Epithelial cell of prostate (primary cell): ENCODE measurements at places on chromosomes 13 and 19.

DNA sequence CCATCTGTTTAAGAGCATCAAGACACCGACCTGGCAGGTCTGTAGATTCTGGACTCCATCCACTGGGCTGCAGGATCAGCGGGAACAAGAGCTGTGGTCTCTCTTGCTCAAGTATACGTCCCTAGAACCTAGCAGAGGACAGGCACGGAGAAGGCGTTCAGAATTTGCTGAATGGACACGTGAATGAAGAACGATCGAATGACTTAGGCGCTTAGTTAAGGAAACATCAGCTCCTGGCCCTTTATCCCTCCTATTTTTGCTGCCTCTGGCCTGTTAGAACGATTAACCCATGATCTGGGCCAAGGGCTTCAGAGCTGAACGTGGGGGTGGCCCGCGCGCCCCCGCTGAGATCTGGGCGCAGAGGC, 953 bp downstream of the DZIP1 start:
- DNase-seq: no peak

DNA sequence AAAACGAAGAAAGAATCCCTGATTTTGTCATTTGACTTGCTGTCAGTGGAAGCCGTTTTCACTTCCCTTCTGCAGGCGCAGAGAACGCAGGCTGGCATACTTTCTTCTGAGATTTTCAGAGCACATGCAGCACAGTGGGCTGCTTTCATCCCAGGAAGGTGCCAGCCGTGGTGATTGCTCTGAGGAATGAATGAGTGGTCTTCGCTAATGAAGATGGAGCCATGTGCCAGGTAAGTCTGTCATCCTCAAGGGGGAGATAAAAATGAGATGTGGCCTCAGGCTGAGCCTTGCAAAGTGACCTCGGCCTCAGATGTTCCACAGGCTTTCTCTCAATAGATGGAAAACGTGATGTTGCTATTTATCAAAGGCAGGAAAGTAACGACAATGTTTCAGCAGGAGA, 94.6 kb upstream of the FARP1 start:
- DNase-seq: no peak

DNA sequence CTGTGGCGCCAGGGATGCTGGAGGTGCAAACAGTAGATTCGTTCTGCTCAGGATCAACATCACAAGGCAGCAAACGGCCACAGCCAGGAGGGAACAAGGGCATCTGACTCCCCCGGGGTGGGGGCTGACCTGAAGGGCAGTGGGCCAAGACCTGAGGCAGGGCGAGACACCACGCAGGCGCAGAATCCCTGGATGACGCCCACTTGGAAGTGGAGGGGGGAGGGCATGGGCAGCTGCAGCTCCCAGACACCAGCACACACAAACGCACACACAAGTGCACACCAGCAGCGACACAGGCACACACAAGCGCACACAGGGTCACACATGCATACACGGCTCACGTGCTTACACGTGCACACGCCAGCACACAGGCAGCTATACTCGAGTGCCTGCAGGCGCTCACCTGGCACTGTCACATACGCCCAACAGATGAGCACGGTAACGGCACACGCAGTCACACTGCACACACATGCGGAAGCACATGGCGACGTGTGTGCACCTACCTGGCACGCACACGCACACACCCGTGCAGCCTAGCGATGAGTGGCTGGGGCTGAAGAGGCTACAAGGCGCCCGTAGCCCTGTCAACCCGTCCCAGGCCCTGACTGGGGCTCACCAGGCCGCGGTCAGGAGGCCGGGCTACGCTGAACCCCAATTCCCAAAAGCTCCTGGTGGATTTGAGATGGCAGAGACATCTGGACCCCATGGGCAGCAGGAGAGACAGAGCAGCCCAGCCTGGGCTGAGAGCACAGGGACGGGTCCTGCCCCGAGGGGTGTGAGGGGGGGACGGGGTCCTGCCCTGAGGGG, 5.5 kb downstream of the C2CD4C start:
- DNase-seq: no peak

DNA sequence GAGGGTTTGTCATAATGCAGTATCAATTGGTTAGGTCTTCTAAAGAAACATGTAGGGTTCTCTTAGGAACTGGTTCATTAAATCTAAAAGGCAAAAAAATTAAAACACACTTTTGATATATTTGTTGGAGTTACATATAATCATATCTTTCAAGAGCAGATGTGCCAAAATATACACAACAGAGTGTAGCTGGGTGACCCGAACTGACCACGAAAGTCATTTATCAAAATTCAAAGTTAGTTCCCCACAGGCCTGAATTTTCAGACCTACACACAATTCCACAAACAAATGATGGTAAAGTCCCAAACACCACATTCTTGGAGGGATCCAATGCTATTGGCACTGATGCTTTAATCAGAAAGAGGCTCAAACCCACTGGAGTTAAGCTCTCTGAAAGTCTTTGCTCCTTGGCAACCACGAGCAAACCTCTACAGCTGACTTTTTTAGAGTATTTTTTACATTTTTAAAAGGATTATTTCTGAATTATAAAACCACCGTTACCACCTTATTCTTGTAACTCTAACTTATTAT, 50.9 kb downstream of the IRS2 start:
- DNase-seq: no peak

DNA sequence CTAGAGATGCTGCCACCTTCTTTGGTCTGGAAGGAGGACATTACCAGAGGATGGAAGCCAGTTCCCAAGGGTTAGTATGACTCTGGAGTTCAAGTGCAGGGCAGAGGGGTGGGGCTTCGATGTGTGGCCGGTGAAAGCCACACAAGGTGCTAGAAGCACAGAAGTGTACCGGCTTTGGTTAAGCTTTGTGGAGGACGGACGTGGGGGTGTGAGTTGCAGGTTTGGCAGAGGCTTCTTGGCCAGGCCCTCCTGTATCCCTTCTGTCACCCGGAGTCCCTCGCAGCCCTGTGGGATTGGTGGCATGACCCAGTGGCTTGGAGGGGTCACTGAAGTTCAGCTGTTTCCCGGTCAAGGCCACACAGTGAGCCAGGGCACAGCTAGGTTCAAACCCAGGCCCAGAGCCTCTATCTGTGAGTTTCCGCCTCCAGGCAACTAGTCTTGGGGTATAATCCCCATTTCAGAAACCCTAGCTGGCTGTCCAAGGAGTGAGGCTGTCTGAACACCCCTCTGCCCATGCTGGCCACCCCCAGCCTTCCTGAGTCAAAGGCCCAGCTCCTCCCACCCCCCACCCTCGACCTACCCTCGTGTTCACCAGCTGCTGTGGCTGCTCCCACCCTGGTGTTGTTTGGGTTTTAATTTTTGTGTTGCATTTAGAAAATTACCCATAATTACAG, 4.6 kb upstream of the SSBP4 start:
- DNase-seq: no peak
